Stimulated activated CD4-positive, alpha-beta T cell treated with anti-CD3 and anti-CD28 coated beads, Interleukin-12 subunit alpha, Interleukin-12 subunit beta, amount 100 ng/mL, for 24 hours (primary cell): ENCODE measurements at places on chromosomes 11 and 22.

- peak; percentile 77 for DNase-seq
Measured at GRCh38 chr11:2428322-2428795, 16.0 kb downstream of the TRPM5 start.

GRCh38 chr22:39526736-39527171 is 5.8 kb downstream of the RPS19BP1 start:
- DNase-seq: no peak

GRCh38 chr22:33787645-33788456 is 132.4 kb downstream of the LARGE1 start:
- no peak for DNase-seq

DNA sequence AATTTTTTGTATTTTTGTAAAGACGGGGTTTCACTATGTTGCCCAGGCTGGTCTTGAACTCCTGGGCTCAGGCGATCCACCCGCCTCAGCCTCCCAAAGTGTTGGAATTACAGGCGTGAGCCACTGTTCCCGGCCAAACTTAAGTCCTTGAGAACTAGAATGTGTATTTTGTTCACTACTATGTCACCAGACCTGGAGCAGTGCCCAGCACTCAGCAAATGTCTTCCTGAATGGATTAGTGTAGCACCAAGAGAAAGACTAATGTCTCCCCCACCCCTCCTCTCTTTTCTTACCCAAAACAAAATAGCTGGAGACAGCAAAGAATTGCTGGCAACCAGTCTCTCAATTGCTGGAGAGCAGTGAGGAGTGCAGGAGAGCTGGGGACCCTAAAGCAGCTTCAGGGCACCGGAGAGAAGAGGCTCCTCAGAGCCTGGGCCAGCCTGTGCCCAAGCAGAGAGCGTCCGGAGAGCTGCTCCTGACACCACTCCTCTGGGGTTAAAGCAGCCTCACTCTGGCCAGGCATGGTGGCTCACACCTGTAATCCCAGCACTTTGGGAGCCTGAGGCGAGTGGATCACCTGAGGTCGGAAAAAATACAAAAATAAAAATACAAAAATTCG is 14.9 kb downstream of the SLC25A18 start:
- DNase-seq: no peak

DNA sequence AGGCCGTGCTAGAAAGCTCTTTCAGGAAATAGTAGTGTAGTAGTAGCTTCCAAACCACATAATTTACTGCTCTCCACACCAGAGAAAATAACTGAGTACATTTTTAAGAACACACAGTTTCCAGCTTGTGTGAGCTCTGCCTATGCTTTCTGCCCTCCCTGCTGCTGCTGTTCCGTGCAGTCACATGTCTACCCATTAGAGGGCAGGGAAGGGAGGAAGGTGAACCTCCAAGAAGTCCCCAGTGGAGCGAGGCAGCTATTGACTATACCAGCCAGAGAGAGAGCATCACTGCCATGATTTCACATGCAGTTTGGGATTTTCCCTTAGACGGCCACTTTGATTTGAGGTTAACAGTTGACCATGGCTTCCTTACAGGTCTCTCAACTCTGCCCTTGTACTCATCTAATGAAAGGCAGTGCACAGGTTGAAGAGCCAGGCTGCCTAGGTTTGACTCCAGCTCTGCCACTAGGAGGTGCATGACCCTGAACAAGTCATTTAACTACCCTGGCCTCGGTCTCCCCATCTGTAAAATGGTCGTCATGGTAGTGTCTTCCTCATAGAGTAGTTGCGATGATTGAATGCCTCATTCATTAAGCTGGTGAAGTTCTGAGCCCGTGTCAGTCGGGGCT is 19.7 kb upstream of the CTTN start:
- DNase-seq: no peak

GRCh38 chr11:134373591-134374052 is 38.4 kb downstream of the B3GAT1 start:
- DNase-seq: no peak

DNA sequence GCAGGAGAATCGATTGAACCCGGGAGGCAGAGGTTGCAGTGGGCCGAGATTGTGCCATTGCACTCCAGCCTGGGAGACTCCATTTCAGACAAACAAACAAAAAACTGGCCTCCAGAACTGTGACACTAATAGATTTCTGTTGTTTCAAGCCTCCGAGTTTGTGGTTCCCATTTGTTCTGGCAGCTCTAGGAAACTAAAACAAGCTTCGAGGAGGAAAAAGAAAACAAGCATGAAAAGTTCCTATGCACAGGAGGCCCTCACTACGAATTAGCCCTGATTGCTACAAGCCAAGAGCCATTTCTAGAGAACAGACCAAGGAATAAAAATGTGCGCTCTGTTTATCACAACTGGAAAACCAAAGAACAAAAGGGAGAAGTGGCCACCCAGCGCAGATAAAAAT is 47.8 kb upstream of the SHANK2 start:
- no peak for DNase-seq

- DNase-seq: no peak
Measured at GRCh38 chr11:111059726-111060125, 185.8 kb upstream of the POU2AF2 start.

DNA sequence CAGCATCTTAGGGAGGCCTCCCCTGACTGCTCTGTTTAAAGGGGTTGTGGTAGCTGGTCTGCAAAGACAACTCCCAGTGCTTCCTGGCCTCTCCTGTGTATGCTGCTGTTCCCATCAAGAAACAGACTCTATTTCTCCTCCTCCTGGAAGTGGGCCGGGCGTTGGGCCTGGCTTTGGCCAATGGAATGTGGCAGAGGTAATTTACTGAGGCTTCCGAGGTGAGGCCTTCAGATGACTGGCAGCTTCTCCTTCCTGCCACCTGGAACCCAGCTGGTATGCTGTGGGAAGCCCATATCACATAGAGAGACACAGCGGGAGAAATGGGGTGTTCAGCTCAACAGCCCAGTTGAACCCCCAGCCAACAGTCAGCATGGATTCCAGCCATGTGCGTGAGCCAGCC is 25.1 kb upstream of the EIF3D start:
- no peak for DNase-seq

DNA sequence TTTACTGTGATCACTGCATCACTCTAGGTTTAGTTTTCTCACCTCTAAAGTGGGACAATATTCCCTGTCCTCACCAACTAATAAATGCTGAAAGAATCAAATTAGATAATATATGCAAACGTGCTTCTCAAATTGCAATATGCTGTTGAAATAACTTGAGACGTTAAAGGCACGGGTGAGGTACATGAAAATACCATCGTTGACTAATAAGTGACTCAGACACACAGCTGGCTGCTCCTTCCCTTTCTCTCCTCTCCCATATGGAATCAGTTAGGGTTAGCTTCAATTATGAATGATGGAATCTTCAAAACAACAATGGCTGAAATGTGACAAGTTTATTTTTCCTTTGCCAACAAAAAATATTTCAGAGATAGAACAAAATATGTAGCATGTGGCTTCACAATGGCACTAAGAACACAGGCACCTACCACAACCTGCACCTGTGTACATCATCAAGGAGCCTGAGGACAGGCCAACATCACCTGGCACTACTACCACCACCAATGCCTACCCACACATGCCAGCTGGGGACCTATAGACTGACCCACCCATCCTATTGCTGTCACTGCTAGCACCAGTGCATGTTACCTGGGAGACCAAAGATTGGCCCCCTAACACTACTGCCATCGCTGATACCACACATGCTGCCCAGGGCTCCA is 13.7 kb downstream of the GDPD4 start:
- no peak for DNase-seq

GRCh38 chr11:95432714-95433503 is 201.9 kb upstream of the SESN3 start:
- DNase-seq: no peak

DNA sequence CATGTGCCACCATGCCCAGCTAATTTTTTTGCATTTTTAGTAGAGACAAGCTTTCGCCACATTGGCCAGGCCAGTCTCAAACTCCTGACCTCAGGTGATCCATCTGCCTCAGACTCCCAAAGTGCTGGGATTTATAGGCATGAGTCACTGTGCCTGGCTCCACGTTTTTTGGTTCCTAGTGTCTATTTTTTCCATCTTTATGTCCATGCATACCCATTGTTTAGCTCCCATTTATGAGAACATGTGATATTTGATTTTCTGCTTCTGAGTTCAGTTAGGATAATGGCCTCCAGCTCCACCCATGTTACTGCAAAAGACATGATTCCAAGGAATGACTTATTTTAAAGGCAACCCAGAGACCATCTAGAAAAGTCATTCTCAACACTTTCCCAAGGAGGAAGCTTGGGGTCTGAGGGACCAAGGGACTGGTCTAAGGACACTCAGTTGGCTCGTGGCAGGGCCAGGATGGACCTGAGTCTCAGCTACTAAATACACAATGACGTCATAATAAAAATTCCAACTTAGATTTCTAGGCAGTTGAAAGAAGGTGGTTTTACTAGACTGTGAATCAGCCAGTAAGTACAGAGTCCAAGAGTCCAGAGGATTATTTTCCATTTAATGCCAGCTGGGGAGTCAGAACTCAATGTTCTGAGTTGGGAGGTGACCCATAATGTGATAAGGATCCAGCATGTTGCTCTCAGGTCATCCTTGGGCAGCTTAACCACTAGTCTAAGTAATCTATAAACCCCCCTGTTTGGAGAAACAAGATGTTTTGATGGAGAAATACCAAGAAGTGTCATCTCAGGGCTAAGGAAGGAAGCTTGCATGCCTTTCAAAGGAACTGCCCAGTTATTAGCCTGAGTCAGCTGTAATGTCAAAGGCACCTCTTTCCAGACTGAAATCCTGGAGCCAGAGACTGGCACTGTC is 39.4 kb downstream of the ABTB2 start:
- no peak for DNase-seq

DNA sequence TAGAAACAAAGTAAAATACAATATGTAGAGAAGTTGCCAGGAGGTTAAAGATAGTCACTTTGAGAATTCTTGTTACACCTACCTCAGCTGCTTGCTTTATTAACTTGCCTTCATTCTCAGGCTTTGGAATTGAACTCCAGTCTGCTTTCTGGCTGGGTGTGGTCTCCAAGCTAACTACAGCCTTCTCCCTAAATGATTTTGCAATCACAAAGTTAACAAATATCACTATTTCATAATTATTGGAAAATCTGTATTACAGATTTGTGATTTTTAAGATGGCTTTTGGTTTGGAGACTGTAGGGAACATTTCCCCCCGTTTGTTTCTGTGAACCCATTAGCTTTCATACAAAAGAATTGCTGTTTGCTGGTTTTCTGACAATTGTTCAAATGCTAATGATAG is 2.2 kb downstream of the PLAAT5 start:
- DNase-seq: no peak

DNA sequence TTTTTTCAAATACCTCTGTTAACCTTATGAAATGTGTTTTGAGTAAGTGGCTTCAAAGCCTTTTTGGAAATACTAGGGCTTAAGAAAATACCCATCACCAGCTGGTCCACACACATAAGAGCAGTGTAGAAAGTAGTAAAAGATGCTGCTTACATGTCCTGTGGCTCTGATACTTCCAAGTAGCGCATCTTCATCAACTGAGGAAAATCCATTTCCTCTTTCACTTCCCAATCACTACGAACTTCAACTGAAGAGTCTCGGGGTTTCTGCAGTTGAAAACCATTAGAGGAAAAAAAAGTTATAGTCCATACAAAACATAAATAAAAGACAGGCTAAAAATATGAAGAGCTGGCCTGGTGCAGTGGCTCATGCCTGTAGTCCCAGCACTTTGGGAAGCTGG is 8.5 kb downstream of the EIF3D start:
- DNase-seq: no peak

DNA sequence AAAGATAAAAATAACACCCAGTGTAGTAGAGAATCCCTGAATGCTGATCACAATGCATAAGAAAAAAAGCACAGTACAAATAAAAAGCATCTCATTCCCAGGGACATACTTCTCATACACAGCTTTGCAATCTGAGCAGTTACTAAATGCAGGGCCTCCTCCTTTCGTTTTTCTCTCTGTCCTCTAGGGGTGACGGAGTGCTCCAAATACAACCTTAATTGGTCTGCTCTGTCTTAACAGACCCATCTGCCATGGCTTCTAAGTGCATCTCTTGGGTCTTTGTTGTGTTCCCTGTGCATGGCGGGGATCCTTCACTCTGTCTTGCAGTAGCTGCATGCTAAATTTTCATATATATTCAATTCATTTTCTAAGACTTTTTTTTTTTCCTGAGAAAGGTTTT is 1114.2 kb upstream of the RAG2 start:
- DNase-seq: no peak

GRCh38 chr11:59802639-59803176 is 7.9 kb downstream of the MRPL16 start:
- no peak for DNase-seq

GRCh38 chr11:60159284-60159683 is 23.6 kb downstream of the MS4A6A start:
- DNase-seq: no peak

DNA sequence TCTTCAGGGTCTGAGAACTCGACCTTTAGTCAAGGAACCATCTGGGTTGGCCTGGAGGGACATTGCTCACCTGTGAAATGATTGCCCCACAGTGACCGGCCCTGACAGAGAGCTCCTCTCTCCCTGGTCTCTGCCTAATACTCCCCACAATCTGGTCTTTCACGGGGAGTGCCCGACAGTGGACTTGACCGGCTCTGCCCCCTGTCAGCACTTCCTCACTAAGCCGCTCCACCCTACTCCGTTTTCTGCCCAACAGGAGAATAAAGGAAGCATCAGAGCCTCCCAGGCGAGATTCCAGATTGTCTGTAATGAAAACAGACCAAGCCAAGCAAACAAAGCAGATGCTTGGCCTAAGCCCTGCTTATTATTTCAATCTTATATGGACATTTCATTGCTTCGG is 87.8 kb downstream of the FBXO7 start:
- DNase-seq: no peak

- no peak for DNase-seq
Measured at GRCh38 chr11:117183724-117184349, 5.3 kb downstream of the SIDT2 start.

DNA sequence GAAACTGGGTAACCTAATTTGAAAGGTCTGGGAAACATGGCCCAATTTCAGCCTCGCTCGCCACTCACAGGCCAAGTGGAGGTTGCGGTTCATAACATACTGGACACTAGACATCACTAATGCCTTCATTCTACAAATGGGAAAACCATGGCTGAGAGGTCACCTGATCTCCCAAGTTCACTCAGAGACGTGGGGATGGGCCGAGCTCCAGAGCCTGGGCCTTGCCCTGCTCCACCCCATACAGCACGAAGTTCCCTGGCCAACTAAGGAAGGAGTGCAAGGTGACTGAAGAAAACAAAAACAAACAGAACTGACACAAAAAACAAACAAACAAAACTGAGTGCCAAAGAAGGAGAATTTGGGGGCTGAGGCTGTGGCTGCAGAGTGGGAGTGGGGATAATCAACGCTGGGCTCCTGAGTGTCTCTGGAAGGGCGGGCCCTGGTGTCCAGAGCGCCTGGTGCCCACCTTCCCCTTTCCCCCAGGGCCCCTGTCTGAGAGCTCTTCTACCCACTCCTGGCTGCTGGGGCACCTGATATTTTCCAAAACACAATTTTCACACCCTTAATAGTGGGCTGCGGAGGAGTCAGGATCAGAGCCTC is 46.5 kb upstream of the ADA2 start:
- no peak for DNase-seq
